ENCODE measurements at places on chromosomes 1 and 21.
A peak's percentile ranks its signal among the peaks of the same experiment; 100 is the strongest.

GRCh38 chr1:160177231-160177630 lies 13.1 kb upstream of the CASQ1 start:
- DNase-seq: no peak

GRCh38 chr1:215568299-215568692 lies 1.2 kb downstream of the KCTD3 start:
- no peak for DNase-seq

GRCh38 chr21:19326531-19327319 lies 923.1 kb upstream of the TMPRSS15 start:
- DNase-seq: no peak

DNA sequence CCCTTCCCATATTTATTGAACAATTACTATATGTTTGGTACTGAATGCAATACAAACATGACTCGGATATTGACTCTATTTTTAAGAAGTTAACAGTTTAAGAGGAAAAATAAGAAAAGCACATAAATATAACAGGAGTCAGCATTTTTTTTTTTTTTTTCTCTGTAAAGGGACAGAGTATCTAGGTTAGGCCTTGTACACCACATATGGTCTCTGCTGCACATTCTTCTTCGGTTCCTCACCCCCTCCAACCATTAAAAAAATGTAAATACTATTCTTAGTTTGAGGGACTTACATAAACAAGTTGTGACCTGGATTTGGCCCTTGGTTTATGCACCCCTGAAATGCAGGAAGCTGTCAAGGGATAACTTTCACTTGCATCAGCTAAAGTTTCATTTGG lies 40.4 kb downstream of the PHC2 start:
- DNase-seq: no peak

GRCh38 chr1:24930260-24931145 lies at the start of gene RUNX3:
RUNX3 (minus strand) TSS chr1:24930276; CDS start chr1:24929868, 408 bp downstream.
- DNase-seq: peak; percentile 86

GRCh38 chr21:43826623-43826974 lies 37.2 kb downstream of the RRP1 start:
- no peak for DNase-seq

GRCh38 chr1:225409051-225409450 lies 18.8 kb downstream of the LBR start:
- DNase-seq: no peak

GRCh38 chr1:24416666-24417391 lies 1.2 kb downstream of the NIPAL3 start:
- no peak for DNase-seq

DNA sequence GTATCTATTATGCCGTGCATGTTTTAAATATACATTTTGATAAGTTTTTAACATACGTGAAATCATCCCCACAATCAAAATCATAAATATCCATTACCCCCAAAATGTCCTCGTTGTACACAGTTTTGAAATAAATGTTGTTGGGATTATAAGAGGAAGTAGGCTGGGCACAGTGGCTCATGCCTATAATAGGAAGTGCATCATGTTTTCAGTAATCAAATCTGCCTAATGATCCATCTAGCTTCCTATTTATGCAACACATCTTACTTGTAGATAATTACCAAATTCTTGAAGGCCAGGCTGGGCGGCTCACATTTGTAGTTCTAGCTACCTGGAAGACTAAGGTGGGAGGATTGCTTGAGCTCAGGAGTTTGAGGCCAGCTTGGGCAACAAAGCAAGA lies 15.0 kb upstream of the IFNGR2 start:
- DNase-seq: no peak

DNA sequence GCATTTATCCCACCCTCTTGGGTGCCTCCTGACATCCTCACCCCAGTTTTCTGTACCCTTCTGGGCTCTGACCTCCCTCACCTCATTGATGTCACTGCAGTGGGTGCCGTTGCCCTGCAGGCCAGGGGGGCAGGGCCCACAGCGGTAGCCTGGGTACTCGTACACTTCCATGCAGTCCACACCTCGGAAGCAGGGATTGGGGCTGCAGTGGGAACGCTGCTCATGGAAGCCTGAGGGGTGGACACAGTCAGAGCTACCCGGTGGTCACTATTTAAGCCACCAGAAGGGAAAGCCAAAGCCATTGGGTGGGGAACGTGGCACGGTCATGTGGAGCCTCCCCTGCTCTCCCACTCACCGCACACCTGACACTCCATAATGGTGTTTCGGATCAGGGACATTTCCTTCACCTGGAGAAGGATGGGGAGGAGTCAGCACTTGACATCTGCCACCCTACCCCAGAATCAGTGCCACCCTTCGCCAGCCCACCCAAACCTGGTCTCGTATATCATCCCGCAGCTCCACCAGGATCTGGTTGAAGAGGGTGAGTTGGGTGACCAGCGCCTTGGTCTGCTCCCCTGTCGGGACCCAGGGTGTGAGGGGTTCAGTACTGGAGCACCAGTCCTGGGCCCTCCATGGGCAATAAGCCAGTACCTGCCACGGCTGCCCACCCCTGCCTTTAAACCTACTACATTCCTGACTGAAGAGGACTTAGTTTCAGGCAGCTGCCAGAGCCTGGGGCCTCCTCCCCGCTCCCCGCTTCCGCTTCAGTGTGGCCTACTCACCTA lies 4.8 kb downstream of the THBS3 start:
- DNase-seq: no peak

DNA sequence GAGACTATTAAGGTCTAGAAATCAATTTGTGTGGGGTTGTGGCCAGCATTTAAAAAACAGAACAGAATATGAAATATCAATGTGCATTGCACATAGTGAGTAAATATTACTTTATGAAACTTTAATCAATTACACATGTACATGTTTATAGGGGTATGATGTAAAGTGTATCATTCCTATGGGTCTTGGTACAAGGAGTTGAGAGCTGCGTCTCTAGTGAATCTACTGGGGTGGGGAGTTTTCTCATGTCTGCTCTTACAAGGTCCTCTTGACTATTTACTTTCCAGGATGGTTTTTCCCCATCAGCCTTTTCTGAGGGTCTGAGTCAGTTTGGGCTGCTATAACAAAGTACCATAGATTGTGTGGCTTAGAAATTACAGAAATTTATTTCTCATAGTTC lies 75.8 kb downstream of the BACH1 start:
- no peak for DNase-seq

GRCh38 chr1:3431686-3432085 lies 22.8 kb upstream of the ARHGEF16 start:
- DNase-seq: no peak

- DNase-seq: no peak
Measured at GRCh38 chr1:185880330-185880729, 146.1 kb downstream of the HMCN1 start.

DNA sequence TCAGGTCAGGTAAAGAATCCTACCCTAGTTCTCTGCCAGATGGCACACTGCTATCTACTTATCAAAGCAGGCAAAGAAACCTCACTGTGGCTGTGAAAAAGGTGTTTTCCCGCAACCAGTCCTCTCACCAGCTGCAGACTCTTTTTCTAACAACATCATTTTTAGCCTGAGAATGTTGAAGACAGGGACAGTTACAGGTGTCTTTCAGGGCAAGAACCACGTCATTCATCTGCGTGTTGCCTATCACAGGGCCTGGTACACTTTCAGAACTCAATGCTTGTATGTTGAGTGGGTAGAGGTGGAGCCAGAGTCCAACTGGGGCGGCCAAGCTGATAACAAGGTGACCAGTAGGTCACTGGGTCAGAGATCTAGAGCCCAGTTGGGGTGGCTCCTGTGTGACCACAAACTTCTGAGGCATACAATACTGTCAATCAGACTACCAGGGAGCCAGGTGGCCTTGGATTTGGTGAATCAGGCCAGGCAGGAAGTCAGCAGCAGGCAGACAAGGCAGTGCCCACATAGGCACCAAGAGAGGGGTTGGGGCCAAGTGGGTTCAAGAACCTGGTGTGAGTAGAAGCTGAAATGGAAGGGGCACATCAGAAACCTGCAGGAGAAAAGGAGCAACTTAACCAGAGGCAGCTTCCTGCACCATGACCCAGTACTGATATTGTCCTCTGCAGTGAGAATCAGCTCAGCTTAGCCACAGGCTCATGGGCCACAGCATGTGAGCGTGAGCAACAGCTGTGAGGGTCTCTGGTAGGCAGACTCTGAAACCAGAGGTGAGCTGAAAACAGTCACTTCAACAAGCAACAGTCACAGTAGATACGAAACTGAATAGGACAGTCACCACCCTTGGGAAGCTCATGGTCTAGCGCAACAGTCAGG lies 123.6 kb downstream of the DTL start:
- DNase-seq: no peak

GRCh38 chr1:109618661-109619575 lies 498 bp downstream of the GNAT2 start:
- no peak for DNase-seq

DNA sequence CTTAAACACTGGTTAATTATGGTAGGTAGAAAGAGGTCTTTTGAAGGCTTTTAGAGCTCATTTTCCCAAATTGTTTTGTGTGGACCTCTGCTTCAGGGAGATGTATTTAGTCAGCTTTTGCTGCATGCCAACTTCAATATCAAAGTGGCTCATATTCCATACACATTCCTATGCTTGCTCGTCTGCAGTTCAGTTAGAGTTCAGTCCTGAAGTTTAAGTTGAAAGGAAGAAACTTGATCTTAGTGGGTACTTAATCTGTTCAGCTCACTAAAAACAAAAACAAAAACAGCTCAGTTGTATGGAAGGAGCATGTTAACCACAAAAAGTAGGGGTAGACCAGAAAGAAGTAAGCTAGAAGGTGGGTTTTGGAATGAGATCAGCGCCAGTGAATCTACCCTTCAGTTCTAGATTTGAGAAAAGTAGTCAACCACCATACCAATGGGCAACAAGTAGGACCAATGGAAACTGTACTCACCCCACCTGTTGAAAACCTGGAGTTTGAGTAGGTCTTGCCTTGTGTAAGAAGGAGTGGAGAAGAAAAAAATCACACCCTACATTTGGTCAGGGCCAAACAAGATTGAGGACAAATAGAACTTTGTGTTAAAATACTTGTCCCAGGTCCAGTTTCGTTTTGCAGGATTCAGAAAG lies 58.0 kb downstream of the LEPR start:
- no peak for DNase-seq

- peak; percentile 2 for DNase-seq
Measured at GRCh38 chr1:162561616-162562469, at the start of gene UAP1. UAP1 (plus strand) TSS chr1:162561722; CDS start chr1:162566069, 4,347 bp downstream.

DNA sequence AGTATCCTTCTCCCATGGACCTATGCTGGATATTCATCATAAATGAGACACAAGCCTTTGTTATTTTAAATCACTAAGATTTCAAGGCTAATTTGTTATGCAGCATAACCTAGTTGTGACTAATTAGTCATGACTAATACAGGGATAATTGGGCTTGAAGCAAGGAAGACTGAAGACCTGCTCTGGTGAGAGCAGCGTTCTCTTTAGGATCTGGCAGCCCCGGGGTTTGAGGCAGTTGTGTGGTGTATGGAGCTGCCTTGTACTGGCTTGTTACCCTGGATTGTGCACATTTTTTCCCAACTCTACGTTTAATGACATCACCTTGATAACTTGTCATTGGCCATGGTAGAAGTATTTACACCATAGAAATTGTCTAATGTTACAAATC lies 25.7 kb upstream of the SPAG17 start:
- no peak for DNase-seq

DNA sequence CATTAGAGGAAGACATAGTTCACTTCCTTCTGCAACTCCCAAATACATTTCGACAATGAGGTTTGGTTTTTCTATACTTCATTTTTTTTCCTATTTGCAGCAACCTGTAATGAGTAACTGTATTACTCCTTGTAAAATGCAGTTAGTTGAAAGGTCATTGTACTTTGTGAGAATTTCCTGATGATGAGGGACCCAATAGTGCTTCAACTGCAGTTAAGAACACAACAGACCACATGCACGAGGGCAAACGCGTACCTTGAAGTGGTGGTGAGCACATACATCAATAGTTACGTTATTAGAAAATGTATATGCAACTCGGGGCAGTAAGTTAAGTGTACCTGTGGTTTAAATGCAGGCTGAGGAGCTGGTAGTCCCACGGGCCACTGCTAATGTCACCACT lies 171.8 kb downstream of the GABPA start:
- no peak for DNase-seq

GRCh38 chr1:212608959-212609700 lies 569 bp downstream of the ATF3 start:
- DNase-seq: no peak

GRCh38 chr1:18021242-18021641 lies 86.4 kb upstream of the IGSF21 start:
- no peak for DNase-seq

- DNase-seq: peak; percentile 11
Measured at GRCh38 chr1:160834945-160835565, 27.6 kb downstream of the CD244 start.

DNA sequence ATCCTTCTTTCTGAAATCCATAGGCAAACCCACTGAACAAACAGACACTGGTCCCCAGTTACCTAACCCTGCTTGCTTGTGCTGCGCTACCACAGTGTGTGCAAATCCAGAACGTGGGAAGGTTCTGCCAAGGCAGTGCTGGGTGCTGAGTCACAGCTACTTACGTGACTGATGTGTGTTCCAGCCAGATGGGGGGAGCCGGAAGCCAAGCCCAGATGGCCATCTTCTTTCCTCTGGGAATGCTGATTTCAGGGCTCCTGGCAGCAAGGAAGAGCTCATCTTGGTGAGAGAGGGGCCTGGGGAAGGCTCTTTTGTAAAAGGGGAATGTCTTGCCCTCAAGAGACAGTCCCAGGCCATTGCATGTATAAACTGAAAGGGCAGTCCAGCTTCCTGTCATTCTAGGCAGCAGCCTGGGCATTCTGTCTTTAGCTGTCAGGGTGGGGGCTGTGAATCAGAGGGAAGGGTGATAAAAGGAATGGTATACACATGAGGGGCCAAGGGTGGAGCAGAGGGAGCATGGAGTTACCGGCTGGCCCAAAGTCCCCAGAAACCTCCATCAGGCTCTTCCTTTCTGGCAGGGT lies 54.1 kb downstream of the CD46 start:
- DNase-seq: no peak

- DNase-seq: no peak
Measured at GRCh38 chr1:205530116-205530515, 25.6 kb downstream of the CDK18 start.

DNA sequence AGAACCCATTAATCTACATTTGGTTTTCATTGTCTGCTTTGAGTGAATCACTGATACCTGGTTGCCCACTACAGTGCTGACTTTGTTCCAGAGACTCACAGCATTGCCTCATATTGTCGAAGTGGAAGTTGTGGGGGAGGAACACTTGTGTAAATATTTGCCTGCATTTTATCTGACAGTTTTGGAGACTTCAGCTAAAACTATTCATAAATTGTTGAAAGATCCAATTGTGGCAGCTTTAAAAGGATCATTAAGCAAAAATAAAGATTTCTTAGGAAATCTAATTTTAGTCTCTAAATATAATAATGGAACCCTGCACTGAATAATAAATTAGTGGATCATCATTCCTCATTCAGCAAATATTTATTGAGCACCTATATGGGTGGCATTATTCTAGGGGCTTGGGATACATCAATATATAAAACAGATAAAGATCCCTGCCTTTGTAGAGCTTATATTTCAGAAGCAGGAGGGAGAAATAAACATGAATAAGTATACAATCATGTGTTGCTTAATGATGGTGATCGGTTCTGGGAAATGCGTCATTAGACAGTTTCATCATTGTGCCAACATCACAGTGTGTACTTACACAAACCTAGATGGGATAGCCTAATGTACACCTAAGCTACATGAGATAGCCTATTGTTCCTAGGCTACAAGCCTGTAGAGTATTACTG lies 73.5 kb downstream of the OSBPL9 start:
- DNase-seq: no peak
